ENCODE measurements at places on chromosomes 7 and 10. TPM values are rescaled to one million over a fixed set of nuclear protein-coding genes. Genes with fewer than 3 reads are reported as not detected.

GRCh38 chr10:76717141-76717540 lies 920.5 kb downstream of the KCNMA1 start:
- peak; percentile 87 for DNase-seq

- no peak for DNase-seq
Measured at GRCh38 chr7:110988890-110989501, 101.9 kb upstream of the LRRN3 start.

DNA sequence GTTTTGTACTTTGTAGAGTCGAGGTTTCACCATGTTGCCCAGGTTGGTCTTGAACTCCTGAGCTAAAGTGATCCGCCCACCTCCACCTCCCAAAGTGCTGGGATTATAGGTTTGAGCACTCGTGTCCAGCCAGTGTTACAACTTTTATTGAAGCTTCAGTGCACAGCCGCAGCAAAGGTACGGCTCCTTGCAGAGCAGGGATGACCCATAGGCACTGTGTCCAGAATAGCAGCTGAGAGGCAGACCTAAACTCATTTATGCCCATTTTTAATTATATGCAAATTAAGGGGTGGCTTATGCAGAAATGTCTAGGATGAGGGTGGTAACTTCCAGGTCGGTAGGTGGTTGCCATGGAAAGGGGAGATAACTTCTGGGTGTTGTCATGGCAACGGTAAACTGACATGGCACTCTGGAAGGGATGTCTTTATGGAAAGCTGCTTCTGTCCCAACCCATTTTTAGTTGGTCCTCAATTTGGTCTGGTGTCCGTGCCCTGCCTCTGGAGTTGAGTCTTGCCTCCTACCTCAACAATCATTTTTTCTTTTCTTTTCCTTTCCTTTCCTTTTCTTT lies 22.7 kb downstream of the NYAP1 start:
- DNase-seq: no peak

- peak; percentile 50 for DNase-seq
Measured at GRCh38 chr7:31811650-31812461, 124.8 kb downstream of the PPP1R17 start.

DNA sequence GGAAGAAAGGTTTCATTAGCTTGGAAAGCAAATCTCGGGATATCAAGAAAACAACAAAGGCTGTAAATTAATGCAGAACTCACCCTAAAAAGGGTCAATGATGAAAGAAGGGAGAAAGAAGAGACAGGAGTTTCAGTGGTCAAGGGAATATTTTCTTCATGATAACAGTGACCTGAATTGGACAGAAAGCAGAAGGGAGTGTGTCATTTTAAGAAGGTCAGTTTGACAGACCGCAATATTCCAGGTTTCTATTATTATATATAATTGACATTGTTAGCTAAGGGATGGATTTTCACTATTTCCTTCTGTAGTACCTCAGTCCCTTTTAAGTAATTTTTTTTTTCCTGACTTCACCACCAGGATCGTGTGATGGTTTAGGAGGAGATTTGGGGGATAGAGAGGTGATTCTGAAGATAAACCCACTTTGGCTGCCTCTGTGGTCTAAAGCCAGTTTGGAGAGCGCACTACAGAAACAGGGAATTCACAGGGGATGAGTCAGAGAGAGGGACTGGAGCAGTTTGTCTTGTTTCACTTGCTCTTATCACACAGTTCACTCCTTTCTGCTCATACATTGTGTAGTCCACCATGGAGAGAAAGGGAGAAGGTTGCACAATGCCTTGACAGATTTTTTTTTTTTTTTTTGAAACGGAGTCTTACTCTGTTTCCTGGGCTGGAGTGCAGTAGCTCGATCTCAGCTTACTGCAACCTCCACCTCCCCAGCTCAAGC lies 417.9 kb downstream of the AUTS2 start:
- peak; percentile 91 for DNase-seq

- peak; percentile 34 for DNase-seq
Measured at GRCh38 chr7:129343099-129343700, 91.0 kb upstream of the STRIP2 start.

GRCh38 chr7:100901921-100902332 lies 6.2 kb upstream of the ACHE start:
- no peak for DNase-seq

GRCh38 chr7:121561717-121562116 lies 165.6 kb upstream of the FAM3C start:
- no peak for DNase-seq

DNA sequence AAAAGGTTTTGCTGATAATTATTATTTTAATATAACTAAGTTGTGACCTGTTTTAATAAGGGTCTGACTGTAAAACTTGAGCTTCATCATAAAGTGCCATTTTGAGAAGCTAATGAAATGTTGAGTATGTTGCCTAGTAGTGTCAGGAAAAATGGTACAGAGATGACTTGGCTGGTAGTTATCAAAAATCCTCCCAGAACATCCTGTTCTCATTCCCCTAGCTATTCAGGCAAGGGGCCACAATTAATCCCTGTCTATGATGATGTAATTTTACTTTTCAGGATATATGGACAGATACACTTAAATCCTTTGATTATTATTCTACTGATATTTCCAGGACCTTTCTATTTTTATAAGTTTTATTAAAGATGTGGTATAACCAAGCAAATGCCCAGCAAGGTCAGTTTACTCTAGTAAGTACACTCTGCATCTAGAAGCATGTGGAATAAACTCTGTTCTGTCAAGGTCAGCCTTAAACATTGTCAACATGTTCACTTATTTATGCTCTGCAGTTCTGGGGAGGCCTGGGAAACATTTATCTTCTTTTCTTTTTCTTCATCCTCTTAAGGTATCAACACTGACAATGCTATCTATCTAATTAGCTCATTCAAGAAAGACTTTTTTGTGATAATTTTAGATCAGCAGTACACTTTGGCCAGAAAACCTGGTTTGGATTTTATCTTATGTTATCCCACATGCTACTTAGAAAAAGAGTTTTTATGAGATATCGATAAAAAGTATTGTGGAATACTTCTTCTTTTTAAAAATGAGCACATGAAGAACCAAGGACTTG lies 32.1 kb downstream of the BTRC start:
- no peak for DNase-seq

- no peak for DNase-seq
Measured at GRCh38 chr10:36789974-36790373, 335.4 kb upstream of the ANKRD30A start.

DNA sequence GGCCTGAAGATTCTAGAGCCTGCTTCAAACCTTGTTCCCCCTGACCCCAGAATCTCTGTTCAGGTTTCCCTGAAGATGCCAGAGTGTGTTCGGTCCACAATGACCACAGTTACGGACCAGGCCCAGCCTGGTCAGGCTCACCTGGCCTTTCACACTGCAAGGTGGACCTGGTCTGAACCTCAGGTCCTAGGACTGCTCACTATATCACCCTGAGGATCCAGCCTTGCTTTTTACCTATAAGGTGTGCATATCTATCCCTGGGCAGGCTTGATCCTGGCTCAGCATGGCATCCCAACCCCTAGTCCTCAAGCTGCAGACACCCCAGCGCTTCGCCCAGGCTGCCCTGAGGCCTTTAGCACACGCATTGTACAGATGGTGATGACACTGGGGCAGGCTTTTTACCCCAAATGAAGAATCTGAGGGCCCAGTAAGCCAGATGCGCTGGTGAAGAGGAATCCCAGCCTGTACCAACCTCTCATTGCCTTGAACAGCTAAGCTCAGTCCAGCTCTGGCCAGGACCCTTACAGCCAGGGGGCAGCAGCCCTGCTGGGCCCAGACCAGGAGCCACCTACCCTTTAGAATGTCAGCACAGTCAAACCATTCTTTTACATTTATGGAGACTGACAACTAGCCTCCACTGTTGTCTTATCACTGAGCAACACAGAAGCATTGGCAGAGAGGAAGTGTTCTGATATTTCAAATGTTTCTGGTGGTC lies 28.0 kb downstream of the MAT1A start:
- no peak for DNase-seq

- peak; percentile 69 for DNase-seq
Measured at GRCh38 chr7:601595-602340, 82.1 kb upstream of the PDGFA start.

DNA sequence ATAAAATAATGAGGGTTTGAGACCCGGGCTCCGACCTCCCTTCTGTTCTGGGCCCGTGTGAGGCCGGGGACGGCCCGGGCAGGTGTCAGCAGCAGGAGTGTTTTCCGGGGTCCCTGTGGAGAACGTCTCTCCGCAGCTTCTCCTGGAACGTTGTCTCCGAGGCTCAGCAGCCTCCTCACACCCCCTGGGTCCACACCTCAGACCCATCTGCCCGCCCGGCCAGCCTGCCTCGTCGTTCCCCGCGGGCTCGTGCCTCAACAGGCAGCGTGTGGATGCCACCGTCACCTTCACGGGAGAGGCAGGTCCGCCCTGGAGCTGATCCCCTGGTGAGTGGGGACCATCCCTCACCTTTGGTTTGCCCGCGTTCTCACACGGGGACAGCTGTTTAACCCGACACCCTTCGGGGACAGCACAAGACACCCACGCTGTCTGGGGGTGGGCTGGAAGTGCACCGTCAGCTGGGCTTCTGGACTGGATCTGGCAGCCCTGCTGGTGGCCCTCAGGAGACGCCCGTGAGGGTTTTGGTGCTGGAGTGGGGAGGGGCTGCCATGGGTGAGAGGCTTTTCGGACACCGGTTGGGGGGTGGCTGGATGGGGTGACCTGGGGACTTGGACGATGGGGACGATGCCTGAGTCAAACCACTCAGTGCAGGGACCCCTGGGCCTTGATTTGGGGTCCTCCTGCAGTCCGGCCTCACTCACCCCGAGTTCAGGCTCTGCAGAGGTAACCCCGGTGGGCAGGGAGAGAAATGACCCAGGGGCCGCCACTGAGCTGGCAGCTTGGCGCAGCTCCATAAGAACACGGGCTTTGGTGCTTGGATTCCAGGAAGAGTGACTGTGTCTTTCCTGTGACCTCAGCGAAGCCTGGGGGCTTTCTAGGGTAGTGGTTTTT lies 131.7 kb downstream of the DNAJB6 start:
- DNase-seq: no peak

GRCh38 chr7:49376817-49377375 lies 396.5 kb upstream of the VWC2 start:
- no peak for DNase-seq

GRCh38 chr7:15688911-15689310 lies 2.4 kb upstream of the MEOX2 start:
- no peak for DNase-seq

AS3MT gene
- total RNA-seq: 29.4 TPM

CCDC3 gene
- 0.03 TPM for total RNA-seq

H2BK1 gene
- not detected for total RNA-seq

PTF1A gene
- total RNA-seq: not detected

ASB13 gene
- total RNA-seq: 9.5 TPM

AMZ1 gene
- 0.28 TPM for total RNA-seq

TRIM50 gene
- total RNA-seq: not detected

OIT3 gene
- total RNA-seq: not detected
